Cerebellar cortex (tissue), 1 donor: ENCODE measurements at places on chromosomes 2 and 18.

GRCh38 chr2:112836163-112836560 lies 417 bp downstream of the IL1B start:
- no peak for DNase-seq

GRCh38 chr2:43387092-43388062 lies 161.0 kb upstream of the ZFP36L2 start:
- no peak for DNase-seq

DNA sequence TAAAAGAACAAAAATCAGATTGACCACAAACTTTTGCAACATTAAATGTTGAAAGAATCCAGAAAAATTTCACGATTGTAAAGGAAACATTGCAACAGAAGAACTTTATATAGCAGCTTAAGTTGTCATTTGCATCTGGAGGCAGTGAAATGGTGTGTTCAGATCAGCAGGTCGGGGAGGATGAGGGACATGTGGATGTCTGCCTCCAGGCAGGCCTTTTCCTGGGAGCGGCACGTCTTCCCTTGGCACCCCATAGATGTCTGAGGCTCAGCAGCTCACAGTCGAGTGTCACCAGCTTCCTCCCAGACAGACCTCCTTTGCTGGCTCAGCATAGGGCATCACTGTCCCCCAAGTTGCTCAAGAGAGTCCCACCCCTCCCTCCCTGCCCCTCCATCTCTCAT lies 44.3 kb upstream of the ASB1 start:
- no peak for DNase-seq

DNA sequence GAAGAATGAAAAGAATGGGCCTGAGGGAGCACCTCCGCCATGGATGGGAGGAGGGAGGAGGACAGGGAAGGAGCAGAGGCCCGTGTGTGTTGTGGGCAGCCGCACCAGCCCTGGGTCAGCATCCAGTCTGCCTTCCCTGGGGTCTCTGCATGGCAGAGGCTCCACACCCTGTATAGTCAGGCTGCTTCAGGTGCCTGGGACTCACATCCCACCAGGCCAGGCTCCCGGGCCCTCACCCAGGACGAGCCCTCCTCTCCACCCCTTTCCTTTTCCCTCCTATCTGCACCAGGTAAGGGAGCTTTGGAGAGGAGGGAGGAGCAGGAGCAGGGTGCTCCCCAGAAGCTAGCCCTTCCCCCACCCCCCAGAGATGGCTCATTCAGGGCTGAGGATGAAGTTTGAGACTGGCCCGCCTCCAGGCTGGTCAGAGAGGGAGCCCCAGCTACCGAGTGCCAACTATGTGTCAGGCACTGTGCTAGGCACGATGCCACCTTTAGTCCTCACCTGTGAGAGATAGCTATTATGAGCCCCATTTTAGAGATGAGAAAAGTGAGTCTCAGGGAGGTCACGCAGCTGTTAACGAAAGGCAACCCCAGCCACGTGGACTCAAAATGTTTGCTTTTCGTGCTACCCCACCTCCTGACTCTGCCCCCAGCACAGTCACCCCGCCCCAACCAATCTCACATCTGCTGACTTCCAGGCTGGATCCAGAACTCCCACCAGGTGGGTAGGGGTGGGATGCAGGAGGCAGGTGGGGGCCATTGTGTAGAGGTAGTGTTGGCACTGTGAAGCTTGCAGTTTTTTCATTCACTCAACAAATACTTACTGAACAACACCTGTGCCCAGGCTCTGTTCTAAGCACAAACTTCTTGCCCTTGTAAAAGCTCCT lies 242.1 kb downstream of the DYSF start:
- no peak for DNase-seq

GRCh38 chr2:96859099-96859649 lies 1.4 kb upstream of the ANKRD39 start:
- DNase-seq, result peak; percentile 57

DNA sequence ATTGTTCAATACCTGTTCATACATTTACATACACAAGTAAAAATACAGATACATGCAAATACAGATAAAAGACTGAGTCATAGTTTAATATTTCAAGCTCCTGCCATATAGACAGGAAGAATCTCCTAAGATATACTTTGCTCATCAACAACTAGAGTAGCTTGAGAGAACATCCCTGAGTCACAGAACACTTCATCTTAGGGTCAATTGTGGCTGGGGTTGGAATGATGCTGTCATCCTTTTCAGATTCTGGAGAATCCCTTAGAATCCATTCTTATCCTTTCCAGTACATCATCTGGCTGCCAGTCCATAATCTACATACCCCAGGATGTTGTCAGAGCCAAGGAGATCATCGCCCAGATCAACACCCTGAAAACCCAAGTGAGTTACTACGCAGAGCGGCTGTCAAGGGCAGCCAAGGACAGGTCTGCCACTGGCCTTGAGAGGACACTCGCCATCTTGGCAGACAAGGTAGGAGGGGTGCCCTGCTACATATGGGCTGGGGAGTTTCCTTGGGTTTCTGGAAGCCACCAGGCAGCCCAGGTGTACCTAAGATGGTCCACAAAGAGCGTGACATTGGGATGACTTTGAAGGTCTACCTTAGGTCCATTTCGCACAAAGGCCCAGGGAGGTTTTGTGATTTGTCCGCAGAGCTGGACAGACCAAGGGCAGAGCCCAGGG lies 55.7 kb downstream of the COA5 start:
- no peak for DNase-seq

- DNase-seq, result no peak
Observed at GRCh38 chr2:33111002-33111446, 164.3 kb downstream of the LTBP1 start.

GRCh38 chr2:237150186-237150585 lies 64.5 kb downstream of the COPS8 start:
- DNase-seq, result no peak

- DNase-seq, result peak; percentile 51
Observed at GRCh38 chr18:47594621-47595086, 335.8 kb downstream of the SMAD2 start.

- DNase-seq, result no peak
Observed at GRCh38 chr2:200077210-200077650, 121.8 kb downstream of the MAIP1 start.

DNA sequence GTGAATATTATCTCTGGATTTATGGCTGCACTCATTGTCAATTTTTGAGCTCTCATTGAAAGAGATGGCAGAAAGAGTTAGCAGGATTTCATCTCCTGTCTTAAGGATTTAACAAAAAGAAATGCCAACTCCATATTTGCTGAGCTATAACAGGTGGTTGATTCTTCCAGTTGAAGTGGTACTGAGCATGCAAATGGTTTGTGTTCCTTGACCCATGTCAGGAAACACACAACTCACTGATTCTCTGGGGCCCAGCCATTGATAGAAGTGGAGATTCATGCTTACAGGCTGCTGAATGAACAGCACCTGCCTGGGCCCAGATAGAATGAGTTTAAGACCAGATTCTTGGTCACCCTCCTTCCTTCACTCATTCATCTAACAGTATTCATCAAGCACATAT lies 128.8 kb downstream of the CERS6 start:
- no peak for DNase-seq
